ENCODE measurements at places on chromosomes 13 and 19. TPM values are rescaled to one million over a fixed set of nuclear protein-coding genes. Genes with fewer than 3 reads are reported as not detected.

DNA sequence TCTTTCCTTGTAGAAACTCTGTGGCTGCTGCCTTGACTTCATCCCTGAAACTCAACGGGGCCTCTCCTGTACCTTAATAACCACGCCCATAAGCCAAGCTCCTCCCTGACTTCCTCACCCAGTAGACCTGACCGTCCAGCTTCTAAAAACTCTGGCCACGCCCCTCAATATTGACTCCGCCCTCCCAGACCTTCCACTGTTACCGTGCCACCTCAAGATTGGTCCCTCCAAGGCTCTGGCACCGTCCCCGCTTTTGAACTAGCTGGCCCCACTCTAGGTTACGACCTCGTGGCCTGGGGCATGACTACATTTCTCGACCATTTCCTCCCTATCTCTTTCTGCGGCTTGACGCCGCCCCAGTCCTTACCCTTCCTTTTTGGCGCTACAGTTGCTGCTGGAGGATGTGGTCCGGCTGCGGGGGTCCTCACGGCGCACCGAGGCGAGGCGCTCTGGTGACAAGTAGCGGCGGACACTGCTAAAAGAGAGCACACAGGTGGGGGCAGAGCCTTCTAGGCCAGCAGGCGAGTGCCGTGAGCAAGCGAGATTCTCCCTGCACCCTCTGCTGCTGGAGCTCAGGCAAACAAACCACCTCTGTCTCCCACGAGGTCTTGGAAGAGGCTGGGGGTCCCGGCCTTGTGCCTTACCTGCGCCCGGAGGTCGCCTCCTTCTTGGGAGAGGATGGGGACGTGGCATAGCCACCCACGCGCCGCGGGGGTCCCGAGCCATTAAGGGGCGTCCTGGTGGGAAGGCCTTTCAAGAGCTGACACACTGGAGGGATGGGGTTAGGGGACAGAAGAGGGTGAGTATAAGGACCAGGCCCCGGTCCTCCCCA is 2.3 kb upstream of the EML2 start:
- peak; percentile 93 for DNase-seq

DNA sequence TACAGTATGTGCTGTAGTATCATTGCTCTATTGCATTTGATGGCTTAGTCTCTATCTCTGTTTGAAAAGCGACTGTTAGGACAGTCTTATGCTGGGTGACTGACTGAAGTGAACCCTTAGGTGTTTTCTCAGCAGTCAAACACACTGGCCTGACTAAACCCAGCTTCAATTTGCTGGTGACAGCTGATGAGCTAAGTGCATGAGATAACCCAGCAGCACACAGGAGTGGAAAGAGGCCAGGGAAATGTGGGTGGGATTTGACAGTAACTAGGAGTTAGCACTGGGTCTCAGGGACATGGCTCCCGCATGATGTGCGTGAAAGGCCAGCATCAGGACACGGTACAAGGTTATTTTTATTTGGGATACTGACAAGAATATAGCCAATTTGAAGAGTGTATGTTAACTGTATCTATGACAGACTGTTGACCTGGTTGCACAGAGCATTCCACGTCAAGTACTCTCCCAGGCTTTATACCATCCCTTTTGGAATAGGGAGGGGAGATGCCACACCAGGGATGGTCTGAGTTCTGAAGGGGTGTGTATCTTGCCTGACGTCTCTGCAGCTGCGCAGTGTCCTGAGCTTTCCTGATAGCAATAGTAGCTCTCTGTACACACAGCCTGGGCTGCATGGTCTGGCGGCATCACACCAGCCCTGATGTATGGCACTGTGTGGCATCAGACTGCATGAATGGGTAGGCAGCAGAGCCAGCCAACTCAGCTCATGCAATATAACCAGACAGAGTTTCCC is 144.8 kb downstream of the FLT1 start:
- no peak for DNase-seq

DNA sequence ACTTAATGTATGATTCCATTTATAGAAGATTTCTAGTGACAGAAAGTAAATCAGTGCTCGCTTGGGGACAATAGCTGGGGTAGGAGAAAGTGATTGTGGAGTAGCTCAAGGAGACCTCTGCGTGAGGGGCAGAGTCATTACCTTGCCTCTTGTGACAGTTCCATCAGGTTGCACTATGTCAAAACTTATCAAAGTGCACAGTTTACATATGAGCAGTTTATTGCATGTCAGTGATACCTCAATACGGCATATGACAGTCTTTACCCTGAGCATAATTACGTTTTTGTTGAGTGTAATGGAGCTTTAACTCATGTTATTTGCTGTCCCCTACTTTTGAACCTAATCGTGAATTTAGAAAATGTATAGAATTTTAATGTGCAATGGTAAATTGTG is 15.0 kb downstream of the ARHGEF7 start:
- no peak for DNase-seq

DNA sequence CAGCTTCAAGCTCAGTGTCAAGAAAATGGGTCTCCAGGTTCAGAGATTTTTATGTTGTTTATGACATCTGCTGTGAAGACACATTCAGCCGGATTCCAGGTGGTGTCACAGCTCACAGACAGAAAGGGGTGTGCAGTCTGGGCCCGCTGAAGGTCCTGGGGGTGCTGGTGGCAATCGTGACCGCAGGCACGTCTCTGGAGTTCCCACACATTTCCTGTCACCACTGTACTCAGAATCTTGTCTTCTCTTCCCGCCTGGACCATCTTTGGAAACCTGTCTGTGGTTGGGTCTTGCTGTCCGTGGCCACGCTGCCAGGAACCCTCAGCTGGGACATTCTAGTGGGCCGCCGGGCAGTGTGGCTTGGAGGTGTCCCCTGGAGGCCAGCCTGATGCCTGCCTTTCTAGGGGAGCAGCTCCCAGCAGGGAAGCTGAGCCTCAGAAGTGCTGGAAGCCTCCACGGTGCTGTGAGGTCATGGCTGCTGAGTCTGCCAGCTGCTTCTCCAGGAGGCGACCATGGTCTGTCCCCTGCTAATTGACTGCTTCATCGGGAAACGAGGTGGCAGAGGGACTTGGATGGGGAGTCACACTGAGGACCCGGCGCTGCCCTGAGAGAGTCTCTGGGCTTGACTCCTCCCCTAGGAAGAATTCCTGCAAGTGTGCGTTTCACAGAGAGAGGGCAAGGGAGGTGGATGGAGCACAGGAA is 3.7 kb downstream of the TEX29 start:
- no peak for DNase-seq

DNA sequence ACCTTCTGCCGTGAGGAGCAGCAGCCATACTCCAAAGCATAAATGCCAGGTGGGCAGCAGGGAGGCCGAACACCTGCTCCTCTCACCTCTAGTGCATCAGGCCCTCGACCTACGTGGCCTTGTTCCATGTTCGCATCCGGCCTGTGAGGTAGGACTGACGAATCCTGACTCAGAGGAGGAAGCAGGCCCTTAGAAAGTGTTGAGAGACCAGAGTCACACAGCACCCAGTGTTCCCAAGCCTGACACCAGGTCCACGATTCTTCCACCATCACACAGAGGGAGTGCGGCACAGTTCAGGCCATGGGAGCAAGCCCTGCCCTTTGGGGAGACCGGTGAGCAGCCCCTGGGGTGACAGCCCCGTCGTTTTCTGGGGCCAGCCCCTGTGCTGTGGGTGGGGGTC is 14.7 kb downstream of the ATP12A start:
- no peak for DNase-seq

DNA sequence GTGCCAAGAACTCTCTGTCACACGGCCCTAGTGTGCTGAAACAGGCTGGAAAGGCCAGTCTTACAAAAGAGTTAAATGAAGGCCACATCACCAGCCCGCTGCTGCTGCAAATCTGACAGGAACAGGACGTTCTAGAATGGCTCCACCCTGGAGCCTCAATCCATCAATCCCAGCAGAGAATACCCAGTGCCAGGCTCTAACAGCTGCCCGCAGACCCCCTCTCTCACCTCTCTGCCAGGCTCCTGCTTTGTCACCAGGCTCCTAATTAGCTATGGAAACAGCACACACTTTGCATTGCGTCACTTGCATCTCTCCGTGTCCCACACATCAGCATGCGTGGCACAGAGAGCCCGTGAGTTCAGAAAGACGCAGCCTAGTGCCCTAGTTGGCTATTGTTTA is 314.1 kb downstream of the FOXO1 start:
- no peak for DNase-seq

DNA sequence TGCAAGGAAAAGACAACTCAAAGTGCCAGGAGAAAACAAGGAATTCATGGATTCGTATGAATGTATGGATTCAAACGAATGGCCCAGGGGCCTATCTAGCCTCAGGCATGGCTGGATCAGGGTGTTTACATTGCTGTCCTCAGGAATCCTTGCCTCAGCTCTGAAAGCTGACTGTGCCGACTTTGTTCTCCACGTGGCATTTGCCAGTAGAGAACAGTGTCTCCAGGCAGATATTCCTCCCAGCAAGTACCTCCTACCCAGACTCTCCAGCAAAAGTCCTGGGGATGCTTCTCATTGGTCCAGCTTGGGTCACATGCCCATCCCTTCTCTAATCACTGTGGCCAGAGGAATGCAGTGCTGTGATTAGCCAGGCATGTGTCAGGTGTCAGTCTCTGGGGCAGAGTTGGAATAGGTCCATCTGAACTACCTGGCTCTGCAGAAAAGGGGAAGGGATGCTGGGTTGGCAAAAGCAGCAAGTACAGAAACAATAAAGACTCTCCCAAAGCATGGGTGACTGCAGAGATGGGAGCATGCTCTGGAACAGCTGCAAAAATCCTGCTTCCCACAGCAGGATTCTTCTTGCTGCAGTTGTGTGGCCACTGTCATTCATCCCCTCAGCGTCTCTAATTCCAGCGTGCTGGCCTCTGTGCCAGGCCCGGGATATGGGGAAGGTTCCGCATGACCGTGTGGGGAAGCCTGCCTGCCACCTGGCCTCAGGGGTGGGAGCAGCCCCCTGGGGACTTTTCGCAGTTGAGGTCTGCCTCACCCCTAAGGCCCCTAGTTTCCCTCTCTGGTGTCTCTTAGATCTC is 30.0 kb downstream of the CCNE1 start:
- DNase-seq = peak; percentile 53

- no peak for DNase-seq
These were observed 5.0 kb downstream of the RBM42 start for GRCh38 chr19:35633727-35634440.

DNA sequence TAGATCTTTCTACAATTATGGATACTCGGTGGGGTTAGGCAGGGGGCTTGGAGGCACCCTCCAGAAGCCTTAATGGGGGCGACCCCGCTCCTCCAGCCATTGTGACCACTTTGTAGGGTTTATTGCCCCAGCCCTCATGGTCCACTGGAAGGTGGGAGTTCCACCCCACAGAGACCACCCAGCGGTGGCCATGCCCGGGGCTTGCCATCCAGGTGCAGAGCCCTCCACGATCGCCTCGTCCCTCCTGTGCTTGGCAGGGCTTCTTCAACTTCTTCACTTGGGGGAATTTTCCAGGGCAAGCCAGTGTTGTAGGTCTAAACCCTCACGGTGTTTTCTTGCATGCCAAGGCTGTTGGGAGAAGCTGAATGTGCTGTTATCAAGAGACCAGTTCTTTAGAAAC is 16.1 kb downstream of the ZNF536 start:
- DNase-seq = no peak

- no peak for DNase-seq
These were observed 8.2 kb upstream of the ERFL start for GRCh38 chr19:41936416-41936850.

GRCh38 chr19:52343548-52343947 is 7.5 kb downstream of the ZNF610 start:
- DNase-seq = peak; percentile 85

DNA sequence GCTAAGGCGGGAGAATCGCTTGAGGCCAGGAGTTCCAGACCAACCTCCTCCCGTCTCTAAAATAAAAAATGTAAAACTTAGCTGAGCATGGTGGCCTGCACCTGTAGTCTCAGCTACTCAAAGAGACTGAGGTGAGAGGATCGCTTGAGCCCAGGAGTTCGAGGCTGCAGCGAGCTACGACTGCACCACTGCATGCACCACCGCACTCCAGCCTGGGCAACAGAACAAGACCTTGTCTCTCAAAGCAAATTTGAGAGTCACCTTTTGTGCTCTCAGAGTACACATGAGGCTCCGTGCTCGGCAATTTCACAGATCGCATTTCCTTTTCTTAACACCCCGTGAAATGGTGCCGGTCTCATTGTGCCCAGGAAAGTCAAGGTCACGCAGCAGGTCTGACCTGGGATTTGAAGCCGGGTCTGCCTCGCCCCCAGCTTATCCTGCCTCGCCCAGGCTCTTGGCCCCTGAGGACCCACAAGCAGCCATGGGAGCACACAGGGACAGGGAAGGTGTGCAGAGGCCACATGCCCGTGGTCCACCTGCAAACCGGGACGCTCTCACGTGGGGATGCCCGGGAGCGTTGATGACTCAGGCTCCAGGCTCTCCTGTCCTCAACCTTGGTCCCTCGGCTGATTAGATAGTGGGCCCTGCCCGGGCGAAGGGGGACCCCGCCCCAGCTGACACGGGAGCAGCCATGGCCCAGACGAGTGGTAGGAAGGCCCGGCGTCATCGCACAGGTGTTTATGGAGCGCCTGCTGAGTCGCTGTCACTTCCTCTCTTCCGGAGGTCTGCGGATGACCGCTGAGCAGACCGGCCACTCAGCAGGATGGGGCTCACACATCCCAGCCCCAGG is 1.1 kb upstream of the SMIM24 start:
- DNase-seq = no peak

GRCh38 chr19:12938779-12939601 is 581 bp downstream of the CALR start:
- peak; percentile 64 for DNase-seq

DNA sequence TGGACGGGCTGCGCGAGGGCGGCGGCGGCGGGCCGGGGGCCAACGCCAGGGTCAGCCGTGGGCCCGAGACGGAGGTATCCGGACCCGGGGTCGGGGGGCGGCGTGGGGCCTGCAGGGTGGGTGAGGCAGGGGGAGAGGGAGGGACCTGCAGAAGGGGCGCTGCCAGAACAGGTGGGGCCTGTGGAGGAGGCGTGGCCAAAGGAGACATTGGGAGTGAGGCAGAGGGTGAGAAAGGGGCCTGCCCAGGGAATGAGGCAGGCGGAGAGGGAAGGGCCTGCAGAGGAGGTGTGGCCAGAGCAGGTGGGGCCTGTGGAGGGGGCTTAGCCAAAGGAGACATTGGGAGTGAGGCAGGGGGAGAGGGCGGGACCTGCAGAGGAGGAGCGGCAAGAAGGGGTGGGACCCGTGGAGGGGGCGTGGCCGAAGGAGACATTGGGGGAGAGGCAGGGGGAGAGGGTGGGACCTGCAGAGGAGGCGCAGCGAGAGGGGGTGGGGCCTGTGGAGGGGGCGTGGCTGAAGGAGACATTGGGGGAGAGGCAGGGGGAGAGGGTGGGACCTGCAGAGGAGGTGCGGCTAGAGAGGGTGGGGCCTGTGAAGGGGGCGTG is 4.2 kb downstream of the PRR36 start:
- peak; percentile 81 for DNase-seq

CACNG7 gene
- 27.3 TPM for total RNA-seq

SYCN gene
- not detected for total RNA-seq

DIS3 gene
- total RNA-seq = 39.1 TPM

CAMSAP3 gene
- total RNA-seq = 15.6 TPM

ZNF154 gene
- total RNA-seq = 17.3 TPM
